Neuronal stem cell (in vitro differentiated cells): ENCODE measurements at places on chromosomes 4 and X.

GRCh38 chr4:54687887-54688841 lies 30.4 kb downstream of the KIT start:
- no peak for DNase-seq
- H3K36me3 ChIP-seq, result no peaks in the 10 kb centered on the region
- H3K4me1 ChIP-seq, result peaks cover 10% of the 10 kb centered on the region
- no peaks in the 10 kb centered on the region for H3K27me3 ChIP-seq

- no peak overlapping the region for H3K4me3 ChIP-seq
- no peaks in the 10 kb centered on the region for H3K36me3 ChIP-seq
These were observed 369.2 kb upstream of the LCORL start for GRCh38 chr4:18390655-18391353.

DNA sequence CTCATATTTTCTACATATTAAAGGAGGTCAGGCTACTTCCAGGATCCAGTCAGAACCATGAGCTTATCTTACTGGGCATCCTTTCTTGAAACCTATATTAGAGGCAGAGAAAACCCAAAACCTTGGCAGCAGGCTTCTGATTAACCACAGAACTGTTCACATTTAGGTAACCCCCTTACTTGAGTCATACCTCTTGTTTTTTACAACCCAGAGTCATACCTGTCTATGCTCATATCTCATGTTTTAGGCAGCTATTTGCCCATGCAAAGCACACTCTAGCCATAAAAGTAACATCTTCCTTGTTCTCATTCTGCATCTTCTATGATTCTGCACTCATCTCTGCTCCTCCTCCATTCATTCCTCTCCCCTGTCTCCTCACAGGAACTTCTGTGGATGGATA lies 138.0 kb upstream of the SMIM31 start:
- H3K27me3 ChIP-seq, result no peaks in the 10 kb centered on the region
- DNase-seq, result no peak
- no peak overlapping the region for H3K4me3 ChIP-seq
- H3K4me1 ChIP-seq, result peaks cover 2% of the 10 kb centered on the region

DNA sequence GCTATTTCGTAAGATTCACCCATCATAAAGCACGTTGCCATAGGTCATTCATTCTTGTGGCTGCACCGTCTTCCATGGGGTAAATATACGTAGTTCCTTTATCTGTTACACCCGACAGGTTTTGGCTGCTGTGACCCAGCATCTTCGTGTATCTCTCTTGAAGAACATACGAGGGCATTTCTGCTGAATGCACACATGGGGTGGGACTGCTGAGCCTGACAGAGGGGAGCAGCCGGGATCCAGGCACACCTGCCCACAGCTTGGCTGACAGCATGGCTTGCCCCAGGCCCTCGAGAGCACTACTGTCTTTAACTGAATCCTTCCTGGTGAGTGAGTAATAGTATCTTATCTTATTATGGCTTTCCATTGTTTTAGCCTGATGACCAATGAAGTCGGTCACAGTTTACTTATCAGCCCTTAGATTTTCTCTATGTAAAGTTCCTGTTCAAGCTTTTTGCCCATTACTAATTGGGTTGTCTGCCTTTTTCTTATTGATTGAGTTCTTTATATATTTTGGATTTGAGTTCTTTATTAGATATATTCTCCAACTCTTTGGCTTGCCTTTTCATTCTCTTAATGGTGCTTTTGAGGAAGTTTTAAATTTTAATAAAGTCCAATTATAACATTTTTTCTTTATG lies 45.0 kb upstream of the MXD4 start:
- H3K4me1 ChIP-seq, result peaks cover 2% of the 10 kb centered on the region
- H3K27ac ChIP-seq, result no peak overlapping the region
- H3K4me3 ChIP-seq, result no peak overlapping the region
- no peak for DNase-seq
- H3K36me3 ChIP-seq, result no peaks in the 10 kb centered on the region
